Astrocyte of the cerebellum (primary cell): ENCODE measurements at places on chromosomes 4 and X.

GRCh38 chrX:18885328-18886004 is 98.4 kb downstream of the PHKA2 start:
- no peak for DNase-seq

- DNase-seq, result no peak
These were observed 41.0 kb downstream of the PCDH10 start for GRCh38 chr4:133190098-133190497.

GRCh38 chr4:32789026-32789608 is 2068.9 kb downstream of the PCDH7 start:
- DNase-seq, result peak; percentile 79

GRCh38 chr4:32706893-32707292 is 1986.7 kb downstream of the PCDH7 start:
- DNase-seq, result no peak

DNA sequence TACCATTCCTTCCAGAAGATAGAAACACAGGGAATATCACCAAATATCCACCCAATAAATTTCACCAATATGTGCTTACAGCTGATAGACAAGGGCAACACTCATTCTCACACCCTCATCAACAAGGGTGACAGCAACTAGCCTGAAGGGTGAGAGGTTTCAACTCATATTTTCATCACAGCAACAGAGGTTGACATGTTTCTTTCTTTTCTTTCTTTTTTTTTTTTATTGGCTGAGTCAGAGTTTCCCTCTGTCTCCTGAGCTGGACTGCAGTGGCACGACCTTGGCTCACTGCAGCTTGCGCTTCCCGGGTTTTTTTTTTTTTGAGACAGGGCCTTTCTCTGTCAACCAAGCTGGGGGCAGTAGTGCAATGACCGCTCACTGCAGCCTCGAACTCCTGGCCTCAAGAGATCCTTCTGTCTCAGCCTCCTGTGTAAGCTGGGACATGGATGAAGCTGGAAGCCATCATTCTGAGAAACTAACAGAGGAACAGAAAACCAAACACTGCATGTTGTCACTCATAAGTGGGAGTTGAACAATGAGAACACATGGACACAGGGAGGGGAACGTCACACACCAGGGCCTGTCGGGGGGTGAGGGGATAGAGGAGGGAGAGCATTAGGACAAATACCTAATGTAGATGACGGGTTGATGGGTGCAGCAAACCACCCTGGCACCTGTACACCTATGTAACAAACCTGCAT is 27.5 kb upstream of the ASMTL start:
- DNase-seq, result no peak

- peak; percentile 29 for DNase-seq
These were observed 20.2 kb downstream of the GYG2 start for GRCh38 chrX:2848871-2849301.

- no peak for DNase-seq
These were observed 12.3 kb downstream of the ATP7A start for GRCh38 chrX:77922787-77923186.

GRCh38 chr4:154435895-154436294 is 55.7 kb downstream of the DCHS2 start:
- no peak for DNase-seq

DNA sequence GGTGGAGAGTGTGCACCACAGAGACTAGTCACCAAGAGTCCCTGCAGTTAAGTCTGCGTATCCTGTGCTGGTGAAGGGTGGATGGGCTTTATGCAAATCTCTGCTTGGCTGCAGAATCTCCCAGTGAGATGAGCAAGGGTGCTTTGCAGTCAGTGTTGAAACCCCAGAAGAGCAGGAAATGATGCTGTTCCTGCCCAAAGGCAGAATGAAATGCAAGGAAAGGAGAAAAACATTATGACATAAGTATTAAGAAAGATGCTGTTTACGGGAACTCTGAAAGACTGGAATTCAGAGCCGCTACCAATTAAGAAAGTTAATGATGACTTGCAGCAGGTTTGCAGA is 25.4 kb upstream of the ACSL1 start:
- DNase-seq, result no peak

DNA sequence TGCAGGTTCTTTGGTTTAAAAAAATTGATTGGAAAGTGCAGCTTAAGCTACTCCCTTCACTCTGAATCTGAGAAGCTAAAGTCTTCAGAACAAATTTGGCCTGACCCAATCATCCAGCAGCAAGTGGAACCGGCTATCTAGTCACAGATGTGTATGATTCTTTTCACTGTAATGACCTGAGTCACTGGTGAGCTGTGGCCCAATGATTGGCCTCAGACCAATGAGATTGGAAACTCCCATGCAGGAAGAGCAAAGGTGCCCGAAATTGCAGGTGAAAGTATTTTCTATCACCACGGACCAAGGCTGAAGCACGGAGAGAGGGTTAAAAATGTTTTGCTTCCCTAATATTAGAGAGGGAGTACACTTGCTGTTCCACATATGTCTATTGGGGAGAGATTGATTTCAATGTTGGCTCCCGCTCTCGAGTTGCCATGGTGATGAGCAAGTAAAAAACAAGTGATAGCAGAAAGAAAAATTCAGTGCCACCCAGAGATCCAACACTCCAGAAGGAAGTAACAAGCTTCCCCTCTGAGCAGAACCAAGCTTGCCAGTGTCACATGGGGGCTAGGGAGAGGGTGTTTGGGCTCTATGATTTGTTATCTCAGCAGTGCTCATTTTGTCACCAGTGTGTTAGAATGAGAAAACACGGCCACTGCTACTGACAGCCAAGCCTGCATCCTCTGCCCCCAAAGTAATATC is 11.2 kb downstream of the RIPPLY1 start:
- DNase-seq, result no peak

DNA sequence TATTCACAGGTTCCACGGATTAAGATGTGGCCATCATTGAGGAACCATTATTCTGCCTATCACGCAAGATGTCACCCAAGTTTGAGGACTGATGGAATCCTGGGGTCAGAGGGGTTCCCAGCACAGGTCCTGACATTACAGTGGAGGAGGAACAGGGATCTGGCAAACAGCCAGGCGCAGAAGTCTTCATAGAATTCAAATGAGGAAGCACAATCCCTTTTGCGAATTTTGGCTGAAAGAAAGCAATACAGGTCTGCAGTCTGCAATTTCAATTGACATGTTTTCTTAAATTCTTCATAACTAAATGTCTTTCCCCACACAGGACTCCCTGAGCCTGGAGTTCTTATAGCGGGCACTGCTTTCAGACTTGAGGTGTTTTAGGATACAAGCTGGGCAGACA is 14.5 kb downstream of the DOCK11 start:
- no peak for DNase-seq

DNA sequence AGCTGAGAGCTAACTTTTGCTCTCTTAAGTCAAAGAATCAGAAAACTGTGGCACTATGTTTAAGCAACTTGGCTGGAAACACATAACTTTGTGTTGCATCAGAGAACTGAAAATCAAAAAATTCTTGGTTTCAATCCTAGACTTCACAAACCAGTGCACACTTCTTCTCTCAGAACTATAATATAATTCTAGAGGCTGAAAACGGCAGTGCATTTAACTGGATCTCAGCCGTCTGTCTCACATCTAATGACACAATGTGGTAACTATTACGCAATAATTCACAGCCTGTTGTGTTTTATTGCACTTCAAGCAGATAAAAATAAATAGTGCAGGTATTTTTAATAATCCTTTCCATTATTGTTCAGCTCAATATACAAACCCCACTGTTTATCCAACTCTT is 260.6 kb upstream of the DIAPH2 start:
- DNase-seq, result no peak

DNA sequence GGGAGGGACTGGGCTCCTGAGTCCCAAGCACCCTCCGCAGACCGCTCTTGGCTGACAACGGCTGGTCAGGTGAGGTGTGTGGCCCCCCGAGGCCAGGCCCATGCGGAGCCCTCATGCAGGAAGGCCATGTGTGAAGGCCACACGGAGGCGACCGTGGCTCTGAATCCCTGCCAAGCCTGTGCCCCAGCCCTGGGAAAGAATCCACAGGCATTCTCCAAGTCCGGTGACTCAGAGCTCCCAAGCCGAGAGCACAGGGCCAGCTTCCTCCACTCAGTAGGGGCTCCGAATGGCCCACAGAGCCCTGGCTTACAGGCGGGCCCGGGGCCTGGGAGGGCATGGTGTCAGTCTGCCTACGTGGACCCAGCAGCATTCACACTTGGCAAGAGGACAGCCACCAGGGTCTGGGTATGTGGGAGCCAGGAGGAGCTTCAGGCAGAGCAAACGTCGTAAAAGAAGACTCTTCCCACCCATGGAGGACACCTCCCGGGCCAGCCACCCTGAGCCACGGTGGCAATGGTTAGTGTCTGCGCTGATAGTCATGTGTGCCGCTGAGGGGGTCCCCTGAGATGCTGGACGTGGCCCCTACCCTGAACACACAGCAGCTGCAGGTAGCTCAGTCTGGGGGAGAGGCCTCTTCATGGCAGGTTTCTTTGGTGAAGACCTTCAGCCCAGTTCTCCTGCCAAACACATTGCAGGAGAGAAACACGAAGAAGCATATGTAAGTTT is 105.7 kb downstream of the PSAPL1 start:
- peak; percentile 45 for DNase-seq

DNA sequence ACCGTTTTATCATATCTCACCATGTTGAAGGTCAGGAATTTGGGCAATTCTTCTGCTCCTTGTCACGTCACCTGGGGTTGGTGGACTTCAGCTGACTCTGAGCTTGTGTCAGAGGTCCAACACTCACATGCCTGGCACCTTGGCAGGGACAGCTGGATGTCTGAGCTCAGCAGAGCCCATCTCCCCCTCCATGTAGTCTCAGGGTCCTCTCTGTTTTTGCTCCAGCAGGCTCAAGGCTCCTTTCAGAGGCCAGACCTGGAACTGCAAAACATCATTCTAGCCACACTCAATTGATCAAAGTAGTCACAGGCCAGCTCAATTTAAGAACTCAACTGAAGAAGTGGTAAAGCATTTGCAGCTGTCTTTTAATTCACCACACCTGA is 45.4 kb downstream of the EDNRA start:
- DNase-seq, result no peak

DNA sequence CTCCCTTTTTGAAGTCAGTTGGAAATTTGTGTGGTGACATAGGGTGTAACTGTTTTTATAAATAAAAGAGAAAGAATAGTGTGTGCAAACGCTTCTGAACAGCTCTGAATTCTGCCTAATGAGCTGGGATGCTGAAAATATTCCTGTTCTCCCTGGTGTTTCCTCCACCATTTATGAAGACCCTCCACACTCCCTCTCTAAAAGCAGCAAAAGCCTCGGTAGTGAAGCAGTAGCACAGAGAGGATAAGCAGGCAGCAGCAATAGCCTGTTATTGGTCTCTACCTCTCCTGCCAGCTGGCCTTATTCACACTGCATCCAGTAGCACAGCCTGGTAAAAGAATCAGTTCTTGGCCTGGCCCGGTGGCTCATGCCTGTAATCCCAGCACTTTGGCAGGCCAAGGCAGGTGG is 406.1 kb downstream of the IQCM start:
- DNase-seq, result no peak

DNA sequence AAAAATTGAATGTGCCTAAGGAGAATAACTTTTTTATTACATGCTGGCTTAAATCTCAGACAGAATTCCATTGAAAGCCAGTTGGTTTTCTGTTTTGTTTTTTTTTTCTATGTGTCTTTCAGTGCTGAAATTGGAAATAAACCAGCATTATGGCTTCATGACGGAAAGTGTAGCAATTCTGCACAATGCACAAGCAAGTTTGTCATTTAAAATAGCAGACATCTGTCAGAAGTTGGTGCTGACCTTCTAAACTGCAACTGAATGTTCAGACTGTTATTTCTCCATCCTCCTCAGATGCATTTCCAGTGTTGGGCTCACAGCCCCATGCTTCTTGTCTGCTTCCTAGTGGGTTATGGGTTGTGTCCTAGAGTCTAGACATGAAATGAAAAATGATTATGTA is 107.2 kb upstream of the LIMCH1 start:
- DNase-seq, result no peak

DNA sequence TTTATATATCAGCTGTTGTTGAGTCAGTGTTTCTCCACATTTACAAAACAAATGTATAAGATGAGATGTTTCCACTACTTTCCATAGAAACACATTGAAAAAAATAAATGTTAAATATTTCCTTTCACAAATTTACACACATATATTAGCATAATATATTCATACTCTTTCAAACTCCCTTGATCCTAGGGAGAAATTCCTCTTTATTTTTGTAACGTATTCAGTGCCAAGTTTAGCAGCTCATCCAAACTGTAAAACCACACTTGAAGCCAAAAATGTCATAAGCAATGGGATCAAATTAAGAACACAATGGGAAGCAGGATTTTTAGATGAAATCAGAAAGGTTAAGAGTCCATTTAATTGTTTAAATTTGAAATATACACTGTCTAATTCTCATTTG is 381.1 kb upstream of the MAD2L1 start:
- DNase-seq, result no peak

DNA sequence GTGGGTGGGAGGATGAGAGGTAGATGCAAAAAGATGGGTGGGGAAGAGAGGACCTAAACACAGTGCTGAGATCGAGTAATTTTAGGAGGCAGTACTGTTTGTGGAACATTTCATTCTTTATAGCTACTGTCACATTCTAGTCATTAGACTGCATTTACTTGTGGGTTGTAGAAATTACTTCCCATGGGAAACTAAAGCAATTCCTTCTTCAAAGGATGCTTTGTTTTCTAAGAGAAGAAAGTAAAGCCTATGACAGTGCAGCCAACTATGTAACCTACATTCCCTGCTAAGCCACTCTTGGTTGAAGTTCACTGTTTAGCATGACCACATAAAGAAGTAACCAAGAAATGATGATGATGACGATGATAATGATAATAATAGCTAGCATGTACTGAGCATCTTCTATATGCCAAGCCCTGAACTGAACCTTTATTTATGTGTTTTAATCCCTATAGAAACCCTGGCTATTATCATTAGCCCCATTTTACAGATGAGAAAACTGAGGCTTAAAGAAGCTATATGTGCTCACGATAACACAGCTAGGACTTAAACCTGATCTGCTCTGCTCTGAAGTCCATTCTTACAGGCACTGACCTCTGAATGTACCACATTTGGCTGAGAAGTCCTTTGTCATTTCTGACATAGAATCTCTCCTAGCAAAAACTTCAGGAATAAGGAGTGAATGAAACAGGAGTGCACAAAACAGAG is 114.5 kb upstream of the KIT start:
- DNase-seq, result peak; percentile 59

DNA sequence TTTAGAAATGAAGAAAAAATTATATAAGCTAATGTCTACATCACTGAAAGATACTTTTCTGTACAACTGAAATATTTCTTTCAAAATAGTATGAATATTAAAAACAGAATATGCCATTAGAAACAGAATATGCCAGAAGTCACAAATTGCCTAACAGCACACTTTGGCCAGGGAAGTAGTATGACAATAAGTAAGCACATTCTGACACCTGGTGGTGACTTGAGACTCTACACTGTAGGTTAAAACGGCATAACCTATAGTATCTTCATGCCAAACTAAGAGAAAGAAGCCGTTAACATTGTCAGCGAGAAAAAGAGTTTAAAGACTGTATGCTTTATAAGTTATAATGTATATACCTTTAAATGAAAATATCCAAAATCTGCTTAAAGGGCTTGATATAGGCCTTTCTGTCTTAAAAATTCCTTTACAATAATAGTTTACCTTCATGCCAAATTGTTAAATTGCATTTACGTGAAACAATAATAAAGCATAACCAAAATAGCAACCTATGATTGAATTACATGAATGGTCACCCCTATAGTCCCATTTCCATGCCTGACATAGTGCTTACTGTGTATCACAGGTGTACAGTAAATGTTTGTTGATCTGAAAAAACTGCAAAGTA is 32.8 kb downstream of the FAM13A start:
- DNase-seq, result peak; percentile 67

- DNase-seq, result no peak
These were observed 29.3 kb upstream of the PTPN13 start for GRCh38 chr4:86564795-86565194.

- DNase-seq, result no peak
These were observed 72.4 kb downstream of the NRK start for GRCh38 chrX:105894721-105895120.
